BJ (cell line): ENCODE measurements at places on chromosomes 7 and 10. TPM values are rescaled to one million over a fixed set of nuclear protein-coding genes. Genes with fewer than 3 reads are reported as not detected.

The GPR85 gene
- 2.6 and 4.8 TPM in 2 replicates for polyA plus RNA-seq

- DNase-seq: peak; percentile 87
These were observed 2.6 kb upstream of the ZNF438 start for GRCh38 chr10:31034098-31034909.

- no peak for DNase-seq
These were observed 9.7 kb downstream of the CAMK1D start for GRCh38 chr10:12358863-12359564.

DNA sequence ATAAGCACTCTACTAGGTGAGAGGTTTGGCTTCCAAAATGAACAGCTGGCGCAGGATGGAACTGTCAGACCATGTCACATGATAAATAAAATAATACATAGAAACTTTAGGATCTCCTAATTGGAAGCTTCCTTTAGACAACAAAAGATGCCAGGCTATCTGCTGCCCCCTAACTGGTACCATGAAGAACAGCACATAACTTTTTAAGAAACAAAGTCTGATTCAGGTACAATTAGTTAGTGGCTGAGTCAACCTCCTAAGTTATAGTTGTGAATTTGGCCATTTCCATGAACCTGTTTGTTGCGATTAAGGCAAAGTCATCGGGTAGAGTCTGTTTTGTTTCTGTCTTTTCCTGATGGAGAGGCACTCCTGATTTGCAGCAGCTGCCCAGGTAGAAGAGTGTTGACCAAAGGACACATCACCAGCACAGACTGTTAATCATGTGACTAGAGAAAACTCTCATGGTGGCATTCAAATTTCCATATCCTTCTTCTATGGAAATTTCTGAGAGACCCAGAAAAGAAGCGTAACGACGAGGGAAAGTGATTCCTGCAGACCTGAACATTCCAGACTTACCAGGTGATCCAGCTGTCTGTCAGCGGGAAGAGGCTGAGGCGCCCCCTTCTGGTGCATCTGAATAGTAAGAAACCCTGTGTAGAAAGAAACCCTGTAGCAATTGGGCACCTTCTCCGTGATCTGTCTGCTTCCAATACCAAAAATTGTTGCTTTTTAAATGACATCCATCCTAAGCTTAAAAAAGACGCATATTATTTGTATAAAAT, 8.6 kb upstream of the INHBA start:
- no peak for DNase-seq

GRCh38 chr10:89201345-89202032, 5.6 kb downstream of the CH25H start:
- no peak for DNase-seq

- no peak for DNase-seq
These were observed 19.7 kb upstream of the NRF1 start for GRCh38 chr7:129591868-129592267.

GRCh38 chr7:22786290-22786932, 36.2 kb downstream of the TOMM7 start:
- no peak for DNase-seq

DNA sequence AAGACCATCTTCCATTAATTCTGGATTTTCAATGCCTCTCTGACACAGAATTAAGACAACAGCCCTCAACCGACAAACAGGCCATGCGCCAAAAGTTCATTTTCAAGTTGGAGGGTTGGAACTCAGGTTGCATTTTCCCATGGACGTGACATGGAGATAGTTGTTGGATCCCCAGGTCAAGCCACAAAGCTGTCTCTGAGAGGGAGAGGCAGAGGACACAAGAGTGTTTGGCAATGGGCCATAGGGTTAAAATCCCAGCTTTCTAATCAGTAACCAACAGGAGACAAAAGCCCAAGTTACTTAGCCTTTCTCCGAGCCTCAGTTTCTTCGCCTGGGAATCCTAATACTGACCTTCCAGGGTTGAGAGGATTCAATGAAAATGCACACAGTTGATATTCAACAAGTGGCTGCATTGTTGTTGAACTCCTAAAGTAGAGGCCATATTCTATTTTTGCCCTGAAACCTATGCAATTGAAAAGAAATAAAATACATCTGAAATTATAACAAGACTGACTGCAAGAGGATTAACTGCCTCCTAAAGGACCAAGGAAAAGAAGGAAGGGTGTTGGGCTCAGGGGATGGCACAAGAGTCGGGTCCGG, 44.3 kb downstream of the SORBS1 start:
- no peak for DNase-seq

DNA sequence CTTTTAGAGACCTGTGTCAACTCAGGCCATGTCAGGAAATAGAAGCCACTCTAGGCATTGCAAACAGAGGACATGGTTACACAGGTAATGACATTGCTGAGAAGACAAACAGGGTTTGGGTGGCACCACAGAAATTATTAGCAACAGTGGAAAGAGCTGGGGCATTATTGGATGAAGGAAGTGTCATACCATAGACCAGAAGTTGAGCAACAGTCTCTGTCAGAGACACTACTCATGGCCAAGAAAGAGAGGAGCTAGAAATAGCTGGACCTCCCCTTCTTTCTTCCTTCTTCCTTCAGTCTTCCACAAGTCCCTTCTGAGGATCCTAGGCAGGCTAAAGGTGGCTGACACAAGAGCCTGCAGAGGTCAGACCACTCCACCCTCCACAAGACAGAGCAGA, 4.2 kb upstream of the LIPA start:
- DNase-seq: no peak

DNA sequence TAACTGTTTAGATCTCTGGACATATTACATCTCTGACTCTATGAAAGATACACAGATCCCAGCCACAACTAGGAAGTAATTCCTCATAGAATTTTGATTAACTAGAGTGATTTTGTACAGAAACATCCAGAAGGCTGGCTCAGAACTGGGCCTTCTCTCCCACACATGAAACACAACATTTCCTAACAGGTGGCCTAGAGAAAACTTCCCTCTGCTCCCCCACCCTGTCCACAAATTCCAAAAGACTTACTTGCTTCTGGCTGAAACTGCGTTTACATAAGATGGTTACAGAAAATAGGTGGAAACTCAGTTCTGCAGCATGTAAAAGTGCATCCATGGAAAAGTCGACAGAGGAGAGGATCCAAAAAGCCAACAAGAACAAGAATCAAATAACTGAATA, 132.9 kb downstream of the FZD1 start:
- DNase-seq: no peak

- DNase-seq: no peak
These were observed 16.0 kb downstream of the GPER1 start for GRCh38 chr7:1103789-1104515.

The ABI1 gene
- polyA plus RNA-seq: 67.0 and 71.1 TPM in 2 replicates

- no peak for DNase-seq
These were observed 29.2 kb downstream of the COA1 start for GRCh38 chr7:43700059-43700501.

- DNase-seq: no peak
These were observed 185.6 kb downstream of the LRRC4 start for GRCh38 chr7:127845522-127846214.

GRCh38 chr7:129169171-129169671, 19.2 kb upstream of the SMO start:
- DNase-seq: no peak

DNA sequence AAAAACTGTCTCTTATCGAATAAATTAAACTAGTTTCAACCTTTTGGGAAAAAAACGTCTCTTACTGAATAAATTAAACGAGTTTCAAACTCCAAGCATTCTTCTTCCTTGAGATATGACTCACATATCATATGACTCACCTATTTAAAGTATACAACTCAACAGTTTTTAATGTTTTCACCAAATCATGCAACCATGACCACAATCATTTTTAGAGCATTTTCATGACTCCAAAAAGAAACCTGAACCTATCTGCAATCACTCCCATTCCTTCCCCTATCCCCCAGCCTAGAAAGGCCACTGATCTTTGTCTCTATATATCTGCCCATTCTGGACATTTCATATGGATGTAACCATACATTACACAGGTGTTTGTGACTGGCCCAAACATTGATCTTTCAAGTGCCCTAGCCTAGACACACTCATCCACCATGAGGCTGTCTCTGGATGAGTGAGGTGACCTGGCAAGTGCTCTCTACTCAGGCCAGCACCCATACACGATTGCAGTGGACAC, 115.3 kb downstream of the PIP4K2A start:
- peak; percentile 50 for DNase-seq

DNA sequence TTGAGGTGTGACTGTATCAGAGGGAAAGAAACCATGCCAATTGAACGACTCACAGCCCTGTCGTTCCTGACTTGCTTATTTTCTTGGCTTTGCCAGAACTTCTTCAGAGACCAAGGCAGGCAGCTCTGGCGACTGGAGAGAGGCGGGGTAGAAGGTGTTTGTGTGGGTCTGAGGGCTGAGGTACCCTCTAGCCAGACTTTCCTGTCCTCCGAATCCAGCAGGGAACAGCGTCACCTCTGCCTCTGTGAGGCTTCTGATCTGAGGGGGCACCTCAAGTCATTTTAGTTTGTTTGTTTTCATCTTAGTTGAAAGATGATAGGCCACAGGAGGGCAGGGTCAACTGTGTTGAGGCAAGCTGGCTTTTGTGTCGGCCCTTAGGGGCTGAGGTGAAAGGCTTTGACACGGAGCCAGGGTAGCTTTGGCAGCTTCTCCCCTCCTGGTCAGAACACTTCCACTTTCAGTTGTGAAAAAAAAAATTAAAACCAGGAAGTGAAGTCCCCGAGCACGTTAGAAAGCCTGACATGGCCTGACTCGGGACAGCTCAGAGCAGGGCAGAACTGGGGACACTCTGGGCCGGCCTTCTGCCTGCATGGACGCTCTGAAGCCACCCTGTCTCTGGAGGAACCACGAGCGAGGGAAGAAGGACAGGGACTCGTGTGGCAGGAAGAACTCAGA, 1.9 kb downstream of the ACSL5 start:
- DNase-seq: no peak
